Left ventricle myocardium superior (tissue), 1 donor: ENCODE measurements at places on chromosomes 1 and 21. TPM values are rescaled to one million over a fixed set of nuclear protein-coding genes. Genes with fewer than 3 reads are reported as not detected.

The PGLYRP4 gene
- total RNA-seq = not detected

DNA sequence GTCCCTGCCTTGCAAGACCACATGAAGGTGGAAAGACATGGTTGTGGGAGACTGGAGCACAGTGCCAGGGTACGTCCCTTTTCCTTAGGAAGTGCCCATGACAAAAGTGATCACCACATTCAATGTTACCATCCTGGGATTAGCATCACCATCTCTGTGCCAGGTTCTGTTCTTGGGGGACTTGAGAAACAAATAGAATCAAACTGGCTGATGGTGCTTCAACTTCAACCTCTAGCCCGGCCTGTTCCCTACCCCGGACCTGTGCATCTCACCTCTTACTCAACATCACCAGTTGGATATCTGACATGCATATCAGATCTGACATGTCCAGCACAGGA lies 153.3 kb downstream of the GRIK3 start:
- no peak for DNase-seq

- DNase-seq = no peak
Measured at GRCh38 chr21:27582246-27582947, 615.5 kb upstream of the ADAMTS5 start.

GRCh38 chr1:64337475-64337874 lies 132.5 kb upstream of the CACHD1 start:
- no peak for DNase-seq
